ENCODE measurements at places on chromosomes 5 and 9.

- no peaks in the 10 kb centered on the region for H3K27me3 ChIP-seq
- no peaks in the 10 kb centered on the region for H3K36me3 ChIP-seq
- H3K27ac ChIP-seq = no peak overlapping the region
- no peaks in the 10 kb centered on the region for H3K4me1 ChIP-seq
- H3K4me3 ChIP-seq = no peak overlapping the region
- DNase-seq = no peak
Observed at GRCh38 chr5:45677524-45677923, 18.7 kb downstream of the HCN1 start.

DNA sequence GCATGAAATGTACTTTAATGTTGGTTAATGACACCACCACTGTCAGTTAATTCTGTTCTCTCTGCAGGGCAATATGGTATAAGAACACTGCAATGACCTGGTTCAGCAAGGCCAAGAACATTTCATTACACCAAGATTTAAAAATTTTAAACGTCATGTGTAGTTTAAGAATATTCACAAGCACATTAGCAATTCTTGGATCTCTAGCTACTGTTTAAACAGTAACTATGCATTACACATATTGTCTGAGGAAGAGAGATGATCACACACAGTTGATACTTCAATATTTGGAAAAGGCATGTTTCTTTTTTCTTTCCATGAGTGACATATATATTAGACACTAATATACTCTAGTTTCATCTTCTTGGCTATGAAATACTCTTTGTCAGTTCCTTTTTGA lies 143.0 kb downstream of the ADAMTS12 start:
- no peak overlapping the region for H3K27ac ChIP-seq
- no peaks in the 10 kb centered on the region for H3K4me1 ChIP-seq
- H3K36me3 ChIP-seq = no peaks in the 10 kb centered on the region
- no peak for DNase-seq
- H3K27me3 ChIP-seq = no peaks in the 10 kb centered on the region

DNA sequence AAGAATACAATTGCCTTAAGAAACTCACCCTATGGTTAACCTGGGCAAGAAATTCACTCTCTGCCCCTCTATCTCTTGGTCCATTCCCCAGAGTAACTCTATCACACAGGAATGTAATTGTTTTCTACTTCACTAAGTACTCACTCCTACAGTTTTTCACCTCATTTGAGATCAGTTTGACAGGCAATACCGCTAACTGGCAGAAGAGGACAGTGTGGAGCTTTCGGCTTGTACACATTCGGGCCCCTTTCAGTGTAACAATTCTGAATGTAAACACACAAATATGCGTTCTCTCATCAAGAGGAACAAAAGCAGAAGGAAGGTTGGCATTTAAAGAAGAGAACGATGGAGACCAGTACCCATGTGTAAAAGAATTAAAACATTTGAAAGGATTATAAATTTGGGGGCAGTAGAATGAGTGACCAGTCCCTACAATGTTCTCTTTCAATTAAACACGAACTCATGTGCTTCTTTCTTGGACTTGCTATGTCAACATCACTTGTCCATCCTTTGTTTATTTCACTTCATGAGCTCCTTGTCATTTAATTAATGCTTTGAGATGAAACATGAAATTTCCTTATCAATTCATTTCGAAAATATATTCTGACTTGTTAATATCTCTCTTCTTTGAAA lies 188.5 kb upstream of the GRAMD2B start:
- no peaks in the 10 kb centered on the region for H3K36me3 ChIP-seq
- H3K4me3 ChIP-seq = no peak overlapping the region
- H3K27me3 ChIP-seq = peaks cover 1% of the 10 kb centered on the region
- no peak for DNase-seq
- no peak overlapping the region for H3K27ac ChIP-seq
- no peaks in the 10 kb centered on the region for H3K4me1 ChIP-seq

- no peaks in the 10 kb centered on the region for H3K36me3 ChIP-seq
- H3K4me3 ChIP-seq = no peak overlapping the region
- H3K27ac ChIP-seq = no peak overlapping the region
- DNase-seq = no peak
Observed at GRCh38 chr9:128233817-128234406, 30.7 kb downstream of the DNM1 start.

GRCh38 chr5:176778921-176779465 lies 31.4 kb upstream of the UNC5A start:
- H3K27ac ChIP-seq = no peak overlapping the region
- no peaks in the 10 kb centered on the region for H3K36me3 ChIP-seq
- H3K4me3 ChIP-seq = no peak overlapping the region
- no peaks in the 10 kb centered on the region for H3K4me1 ChIP-seq

DNA sequence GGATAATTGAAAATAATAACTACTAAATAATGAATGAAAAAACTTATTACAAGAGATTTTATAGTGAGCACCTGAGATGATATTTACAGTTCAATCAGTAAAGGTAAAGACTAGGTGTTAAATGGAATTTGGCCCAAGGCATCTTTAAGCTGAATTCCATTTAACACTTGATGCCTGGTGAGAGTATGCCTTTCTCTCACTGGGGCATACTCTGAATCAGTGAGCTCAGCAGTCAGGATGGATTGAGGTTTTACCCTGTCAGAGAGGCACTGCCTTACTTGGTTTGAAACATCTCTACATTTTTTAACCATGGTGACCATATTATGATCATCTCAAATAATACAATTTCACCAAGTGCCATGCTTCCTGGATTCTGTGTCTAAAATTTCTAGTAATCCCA lies 1416.3 kb downstream of the MAT2B start:
- no peak overlapping the region for H3K27ac ChIP-seq
- H3K4me1 ChIP-seq = no peaks in the 10 kb centered on the region
- H3K27me3 ChIP-seq = no peaks in the 10 kb centered on the region
- H3K4me3 ChIP-seq = no peak overlapping the region

DNA sequence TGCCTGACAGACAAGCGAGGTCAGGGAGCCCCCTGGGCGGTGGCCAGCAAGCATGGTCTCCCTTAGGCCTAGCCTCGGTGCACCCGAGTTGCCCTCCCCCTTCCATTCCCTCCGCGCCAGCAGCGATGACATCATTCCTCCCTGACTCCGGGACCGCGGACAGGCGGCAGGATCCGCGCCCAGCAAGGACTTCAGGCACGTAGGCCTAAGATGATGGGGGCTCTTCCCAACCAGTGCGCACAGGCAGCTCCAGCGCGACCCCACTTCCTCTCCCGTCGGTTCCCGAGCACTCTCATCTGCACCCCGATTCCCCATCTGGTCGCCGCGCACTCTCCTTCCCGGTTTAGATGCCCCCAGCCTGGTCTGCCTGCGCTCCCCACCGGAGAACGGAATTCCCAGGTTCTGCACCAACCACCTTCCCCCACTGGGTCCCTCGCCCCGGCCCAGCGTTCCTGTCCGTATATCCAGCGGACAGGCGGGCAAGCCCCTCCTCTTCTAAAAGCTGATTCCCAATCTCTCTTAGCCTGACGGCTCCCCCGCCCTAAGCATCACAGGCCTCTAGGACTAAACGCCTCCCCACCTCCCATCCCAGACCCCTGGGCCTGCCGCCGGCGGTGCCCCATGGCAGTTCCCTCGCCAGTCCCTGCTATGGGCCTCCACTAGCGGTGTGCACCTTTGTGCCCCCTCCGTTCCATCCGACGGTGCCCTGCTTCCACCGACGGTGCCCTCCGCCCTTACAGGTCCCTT lies 931 bp downstream of the FAM219A start:
- H3K4me3 ChIP-seq = peak overlapping the region; percentile 86
- no peaks in the 10 kb centered on the region for H3K36me3 ChIP-seq
- H3K4me1 ChIP-seq = peaks cover 17% of the 10 kb centered on the region

DNA sequence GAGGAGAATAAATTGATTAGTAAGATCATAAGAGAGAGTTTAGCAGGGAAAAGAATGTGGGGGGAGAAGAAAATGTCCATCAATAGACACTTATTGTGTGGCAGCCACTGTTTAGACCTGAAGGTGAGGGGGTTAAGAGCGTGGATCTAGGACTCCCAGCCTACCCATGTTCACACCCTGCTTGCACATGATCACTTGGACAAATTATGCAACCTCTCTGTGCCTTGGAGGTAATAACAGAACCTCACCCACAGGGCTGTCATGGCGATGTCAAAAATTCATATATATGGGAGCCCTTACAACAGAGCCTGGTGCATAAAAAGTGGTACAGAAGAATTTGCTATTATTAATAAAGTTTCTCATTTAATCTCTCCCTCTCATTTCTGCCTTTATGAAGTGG lies 86.0 kb upstream of the EQTN start:
- H3K27ac ChIP-seq = peak overlapping the region; percentile 67
- DNase-seq = no peak
- H3K36me3 ChIP-seq = no peaks in the 10 kb centered on the region
- peak overlapping the region; percentile 1 for H3K4me3 ChIP-seq
- H3K27me3 ChIP-seq = no peaks in the 10 kb centered on the region
- peaks cover 69% of the 10 kb centered on the region for H3K4me1 ChIP-seq

GRCh38 chr9:124858330-124859046 lies 3.3 kb downstream of the RPL35 start:
- no peak overlapping the region for H3K27ac ChIP-seq
- no peaks in the 10 kb centered on the region for H3K27me3 ChIP-seq
- H3K36me3 ChIP-seq = peaks cover 18% of the 10 kb centered on the region
- DNase-seq = no peak

DNA sequence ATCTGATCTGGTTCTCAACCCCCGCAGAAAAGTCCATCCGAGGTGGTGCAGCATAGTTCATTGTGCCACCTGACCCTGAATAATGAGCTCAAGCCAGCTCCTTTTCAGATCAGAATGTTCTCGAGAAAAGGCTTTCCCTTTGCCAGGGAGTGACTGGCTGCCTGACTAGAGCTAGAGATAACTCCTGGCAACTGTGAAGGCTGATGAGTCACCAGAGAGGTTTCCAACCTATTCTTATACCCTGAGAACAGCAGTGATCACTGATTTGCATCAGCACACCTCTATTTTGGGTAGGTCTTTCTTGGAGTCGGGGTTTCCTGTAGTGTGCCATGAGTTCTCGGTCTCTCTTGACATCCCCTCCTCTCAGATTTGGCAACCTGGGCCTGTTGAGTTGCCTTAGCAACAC lies 127.9 kb downstream of the PIK3R1 start:
- no peak overlapping the region for H3K4me3 ChIP-seq
- H3K36me3 ChIP-seq = peaks cover 3% of the 10 kb centered on the region
- no peak for DNase-seq
- peaks cover 2% of the 10 kb centered on the region for H3K27me3 ChIP-seq

Data from memory B cell (primary cell).